ENCODE measurements at places on chromosomes 5 and 9. TPM values are rescaled to one million over a fixed set of nuclear protein-coding genes. Genes with fewer than 3 reads are reported as not detected.

DNA sequence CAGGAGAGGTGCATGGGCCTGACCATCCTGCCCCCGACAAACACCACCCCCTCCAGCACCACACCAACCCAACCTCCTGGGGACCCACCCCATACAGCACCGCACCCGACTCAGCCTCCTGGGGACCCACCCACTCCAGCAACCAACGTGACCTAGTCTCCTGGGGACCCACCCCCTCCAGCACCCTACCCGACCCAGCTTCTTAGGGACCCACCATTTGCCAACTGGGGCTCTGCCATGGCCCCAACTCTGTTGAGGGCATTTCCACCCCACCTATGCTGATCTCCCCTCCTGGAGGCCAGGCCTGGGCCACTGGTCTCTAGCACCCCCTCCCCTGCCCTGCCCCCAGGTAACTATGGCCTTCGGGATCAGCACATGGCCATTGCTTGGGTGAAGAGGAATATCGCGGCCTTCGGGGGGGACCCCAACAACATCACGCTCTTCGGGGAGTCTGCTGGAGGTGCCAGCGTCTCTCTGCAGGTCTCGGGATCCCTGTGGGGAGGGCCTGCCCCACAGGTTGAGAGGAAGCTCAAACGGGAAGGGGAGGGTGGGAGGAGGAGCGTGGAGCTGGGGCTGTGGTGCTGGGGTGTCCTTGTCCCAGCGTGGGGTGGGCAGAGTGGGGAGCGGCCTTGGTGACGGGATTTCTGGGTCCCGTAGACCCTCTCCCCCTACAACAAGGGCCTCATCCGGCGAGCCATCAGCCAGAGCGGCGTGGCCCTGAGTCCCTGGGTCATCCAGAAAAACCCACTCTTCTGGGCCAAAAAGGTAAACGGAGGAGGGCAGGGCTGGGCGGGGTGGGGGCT is 4.6 kb downstream of the CEL start:
- DNase-seq: no peak

DNA sequence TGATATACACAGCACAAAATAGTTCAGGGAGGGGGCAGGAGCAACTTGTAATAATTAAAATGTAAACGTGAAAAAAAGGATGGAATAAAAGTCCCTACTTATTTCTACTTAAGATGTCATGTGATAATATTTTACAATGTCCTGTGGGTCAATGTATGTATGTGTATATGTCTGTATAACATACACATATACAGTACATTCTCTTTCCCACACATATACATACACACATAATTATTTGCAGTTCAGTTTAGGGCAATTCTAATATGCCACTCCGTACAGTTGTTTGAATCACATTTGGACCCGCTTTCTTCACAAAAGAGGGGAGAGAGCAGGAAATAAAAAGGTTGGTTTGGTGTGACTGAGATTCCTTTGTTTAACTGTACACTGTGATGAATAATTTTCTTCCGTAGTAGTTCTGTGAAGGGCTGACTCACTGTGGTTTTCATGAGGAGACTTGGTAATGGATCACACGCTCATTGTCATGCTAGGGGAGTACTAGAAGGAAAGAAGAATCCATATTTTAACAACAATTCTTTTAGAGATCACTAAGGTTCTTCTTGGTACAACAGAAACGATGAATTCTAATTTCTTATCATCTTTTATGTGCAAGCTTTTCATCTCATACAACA is 26.2 kb upstream of the ACOT12 start:
- DNase-seq: no peak

DENND1A gene
- polyA plus RNA-seq: 24.5 TPM

DNA sequence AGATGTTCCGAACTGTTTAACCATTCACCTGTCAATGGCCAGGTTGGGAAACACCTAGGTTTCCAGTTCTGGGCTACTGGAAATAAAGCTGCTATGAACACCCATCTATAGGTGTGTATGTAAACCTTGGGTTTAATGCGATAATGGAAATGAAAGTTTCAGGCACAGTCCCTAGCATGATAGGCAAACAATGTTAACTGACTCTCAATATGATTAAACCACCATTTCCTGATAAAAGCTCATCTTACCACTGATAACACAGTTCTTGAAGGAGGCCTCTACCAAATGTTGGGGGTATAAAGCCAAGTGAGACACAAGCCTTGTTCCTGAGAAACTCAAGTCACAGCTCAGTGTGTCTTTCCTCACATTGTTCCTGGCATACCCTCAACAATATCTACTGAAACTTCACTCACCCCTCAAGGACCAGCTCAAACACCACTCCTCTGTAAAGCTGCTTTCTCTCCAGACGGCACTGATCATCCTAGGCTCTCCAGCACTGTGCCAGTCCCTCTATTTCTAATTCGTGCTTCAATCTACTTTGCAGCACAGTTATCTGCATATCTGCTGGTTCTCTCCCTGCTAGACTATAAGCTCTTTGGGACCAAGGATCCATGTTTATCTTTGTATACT is 15.8 kb downstream of the RAB14 start:
- DNase-seq: no peak

DNA sequence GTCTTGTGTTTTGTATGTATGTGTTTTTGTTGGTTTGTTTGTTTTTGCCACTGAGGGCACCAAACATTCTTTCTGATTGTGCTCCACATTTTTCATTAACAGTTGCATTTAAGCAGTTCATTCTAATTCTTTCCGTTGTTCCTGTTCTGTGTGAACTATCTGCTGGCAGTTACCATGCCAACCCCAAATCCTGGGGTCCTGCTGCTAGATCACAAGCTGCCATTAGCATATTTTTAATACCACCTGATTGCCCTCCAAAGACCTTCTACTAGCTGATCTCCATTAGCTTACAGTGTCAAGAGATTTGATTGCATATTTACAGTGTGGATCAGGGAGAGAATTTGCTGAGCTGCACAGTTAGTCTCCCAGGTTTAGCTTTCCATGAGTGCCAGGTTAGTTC is 40.6 kb upstream of the STARD4 start:
- DNase-seq: no peak

C1QTNF3 gene
- 71.9 TPM for polyA plus RNA-seq

- no peak for DNase-seq
These were observed 145.9 kb downstream of the GAPVD1 start for GRCh38 chr9:125407432-125407973.

DNA sequence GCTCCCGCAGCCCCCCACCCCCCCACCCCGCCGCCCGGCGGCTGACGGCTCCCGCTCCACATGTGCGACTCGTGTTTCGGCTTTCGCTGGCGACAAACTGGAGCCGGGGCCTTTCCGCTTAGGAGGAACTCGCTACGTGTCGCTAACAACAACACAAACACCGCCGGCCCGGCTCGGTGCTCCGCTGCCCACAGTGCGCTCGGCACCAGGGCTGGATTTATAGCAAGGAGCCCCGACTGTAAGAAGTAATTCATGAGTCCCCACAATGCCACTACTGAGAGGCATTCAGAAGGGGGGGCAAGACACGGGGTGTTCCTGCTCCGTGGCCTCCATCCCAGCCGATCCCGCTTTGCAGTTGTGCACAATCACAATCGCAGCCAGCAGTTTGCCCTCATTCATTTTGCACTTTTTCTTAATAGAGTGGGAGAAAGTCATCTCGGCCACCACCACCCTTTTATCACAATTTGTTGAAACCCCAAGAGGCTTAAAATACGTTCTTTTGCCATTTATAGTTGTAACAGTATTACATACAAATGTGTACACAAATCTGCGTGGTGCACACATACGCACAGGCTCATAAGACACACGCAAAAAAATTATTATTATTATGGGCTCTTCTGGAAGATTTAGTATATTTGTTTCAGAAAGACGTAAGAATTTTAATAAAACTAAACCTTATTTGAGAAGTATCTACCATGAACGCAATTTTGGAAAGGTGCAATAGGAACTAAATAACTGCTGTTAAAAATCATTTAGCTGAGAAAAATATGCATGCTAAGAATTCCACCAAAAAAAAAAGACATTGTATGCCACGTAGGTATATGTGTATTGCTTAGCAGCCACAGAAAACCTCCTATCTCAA is 48.1 kb downstream of the EBF1 start:
- DNase-seq: peak; percentile 70

DNA sequence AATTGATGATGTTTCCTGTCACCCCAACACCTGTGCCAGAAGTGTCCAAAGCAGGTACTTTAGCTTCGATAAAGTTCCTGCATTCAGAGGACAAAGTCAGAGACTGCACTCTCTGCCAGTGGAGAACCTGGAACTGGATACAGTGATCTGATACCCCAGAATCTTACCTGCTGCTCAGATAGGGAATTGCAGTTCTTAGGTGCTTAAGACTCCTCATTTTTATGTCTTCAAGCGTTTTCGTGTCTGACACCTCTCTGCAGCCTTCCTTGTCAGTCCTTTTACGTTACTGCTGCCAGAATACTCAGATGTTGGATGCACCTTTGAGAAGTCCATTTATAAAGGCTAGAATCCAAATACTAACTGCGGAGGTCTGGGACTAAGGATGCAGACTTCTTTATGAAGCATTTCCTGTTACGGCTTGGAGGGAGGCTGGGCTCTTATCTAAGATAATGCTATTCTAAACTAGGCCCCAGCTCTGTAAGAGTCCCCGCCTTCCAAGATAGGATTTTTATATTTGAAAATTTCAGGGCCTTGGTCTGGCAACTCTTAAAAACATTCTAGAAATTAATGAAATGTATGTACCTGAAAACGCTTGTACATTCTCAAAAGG is 1.9 kb downstream of the ISOC1 start:
- no peak for DNase-seq

DNA sequence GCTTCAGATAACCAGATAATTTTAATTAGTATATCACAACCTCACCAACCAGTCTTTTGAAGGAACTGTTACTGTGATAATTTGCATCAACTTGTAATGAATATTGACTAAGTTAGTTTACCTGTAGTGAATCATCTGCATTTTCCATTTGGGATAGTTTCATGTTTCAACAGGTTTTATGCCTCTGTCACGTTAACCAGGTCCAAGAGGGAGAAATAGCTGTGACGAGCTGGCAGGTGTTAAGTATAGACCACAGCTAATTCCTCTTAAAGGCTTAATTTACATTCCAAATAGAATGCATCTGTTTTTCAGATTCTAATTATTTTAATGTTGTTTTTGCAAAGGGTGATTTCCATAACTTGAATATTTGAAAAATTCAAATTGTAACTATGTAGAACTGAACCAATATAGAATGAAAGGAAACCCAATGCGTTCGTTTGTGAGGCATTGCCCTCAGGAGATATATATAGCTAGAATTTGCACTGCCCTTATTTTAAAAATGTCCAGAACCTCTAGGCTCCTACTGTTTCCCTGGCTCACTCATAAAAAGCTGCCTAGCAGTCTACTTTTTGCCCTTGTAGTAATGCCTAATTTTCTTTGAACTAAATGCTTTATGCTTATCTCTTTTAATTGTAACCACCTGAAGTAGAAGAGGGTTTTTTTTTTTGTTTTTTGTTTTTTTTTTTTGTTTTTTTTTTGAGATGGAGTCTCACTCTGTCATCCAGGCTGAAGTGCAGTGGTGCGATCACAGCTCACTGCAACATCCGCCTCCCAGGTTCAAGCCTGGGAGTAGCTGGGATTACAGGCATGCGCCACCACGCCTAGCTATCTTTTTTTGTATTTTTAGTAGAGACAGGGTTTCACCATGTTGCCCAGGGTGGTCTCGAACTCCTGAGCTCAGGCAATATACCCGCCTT is 270.5 kb downstream of the SMARCA2 start:
- no peak for DNase-seq

FOXD4 gene
- polyA plus RNA-seq: 0.62 TPM
